HepG2 (cell line): ENCODE measurements at places on chromosomes 7 and 10.

DNA sequence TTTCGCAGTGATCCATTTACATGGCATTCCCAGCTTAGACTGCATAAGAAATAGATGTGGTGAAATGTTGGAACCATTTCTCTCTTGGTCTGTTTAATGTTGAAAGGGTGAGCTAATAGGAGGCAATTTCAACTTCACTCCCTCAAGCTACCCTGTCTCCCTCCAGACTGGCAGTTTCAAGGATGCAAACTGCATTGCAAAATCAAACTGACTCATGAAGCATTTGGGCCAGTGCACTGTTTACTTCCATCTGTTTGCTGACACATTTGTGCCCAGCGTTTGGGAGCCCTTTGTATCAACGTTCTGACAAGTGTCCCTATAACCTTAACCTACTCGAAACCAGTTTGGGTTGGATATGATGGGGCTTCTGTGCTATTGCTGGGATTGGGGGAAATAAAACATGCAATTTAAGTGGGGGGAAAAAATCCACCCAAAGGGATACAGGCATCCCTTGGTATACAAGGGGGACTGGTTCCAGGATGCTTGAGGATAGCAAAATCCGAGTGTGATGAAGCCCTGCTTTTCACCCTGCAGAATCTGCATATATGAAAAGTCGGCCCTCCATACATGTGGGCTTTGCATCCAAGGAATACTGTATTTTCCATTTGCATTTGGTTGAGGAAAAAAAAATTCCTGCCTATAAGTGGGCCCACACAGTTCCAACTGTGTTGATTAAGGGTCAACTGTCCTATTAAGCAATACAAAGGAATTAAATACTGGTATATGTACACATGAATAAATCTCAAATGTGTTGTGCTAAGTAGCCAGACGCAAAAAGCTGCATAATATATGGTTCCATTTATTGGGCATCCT, 15.6 kb downstream of the RHEB start:
- H3K4me1 ChIP-seq = peaks cover 65% of the 10 kb centered on the region
- H3K27ac ChIP-seq = peak overlapping the region; percentile 3

- H3K4me1 ChIP-seq = no peaks in the 10 kb centered on the region
- no peak overlapping the region for H3K4me3 ChIP-seq
- DNase-seq = no peak
These were observed 100.0 kb upstream of the AMPH start for GRCh38 chr7:38731215-38731614.

DNA sequence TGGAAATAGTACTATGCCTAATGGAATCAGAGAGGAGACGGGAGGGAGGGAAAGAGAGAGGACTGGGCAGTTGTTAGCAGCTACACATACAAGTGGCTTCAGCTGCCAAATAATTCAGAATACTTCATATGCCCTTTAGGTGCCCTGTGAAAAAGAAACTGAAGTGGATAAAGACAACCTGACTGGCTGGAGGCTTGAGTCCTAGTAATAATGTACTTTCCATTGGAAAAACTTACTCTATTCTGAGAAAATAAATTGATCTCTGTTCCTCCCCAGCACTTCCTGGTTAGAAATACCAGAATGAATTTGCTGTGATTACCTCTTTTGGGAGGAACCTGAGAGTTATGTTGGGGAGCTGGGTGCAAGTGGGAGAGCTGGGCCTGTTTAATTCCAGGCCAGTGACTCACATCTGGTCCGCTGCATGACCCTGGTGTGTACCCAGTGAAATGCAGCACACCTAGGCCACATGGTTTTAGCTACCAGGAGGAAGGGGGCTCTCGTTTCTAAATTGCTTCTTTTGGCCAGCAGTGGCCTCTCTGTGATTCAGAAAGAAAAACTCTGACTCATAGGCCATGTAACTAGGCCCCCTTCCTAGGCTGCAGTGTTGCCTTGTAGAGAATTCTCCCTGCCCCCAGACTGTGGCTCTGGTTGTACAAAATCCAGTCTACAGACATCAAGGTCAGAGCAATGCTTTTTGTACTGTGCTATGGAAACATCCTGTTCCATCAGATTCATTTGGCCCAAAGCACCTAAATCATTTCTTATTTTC, 6.5 kb downstream of the AGFG2 start:
- peaks cover 7% of the 10 kb centered on the region for H3K36me3 ChIP-seq
- DNase-seq = peak; percentile 95
- H3K27ac ChIP-seq = peak overlapping the region; percentile 94
- H3K27me3 ChIP-seq = no peaks in the 10 kb centered on the region

GRCh38 chr10:74593470-74593869, 232.9 kb upstream of the KAT6B start:
- H3K4me1 ChIP-seq = no peaks in the 10 kb centered on the region
- no peak for DNase-seq
- H3K27me3 ChIP-seq = no peaks in the 10 kb centered on the region

GRCh38 chr10:17805921-17806577, 3.1 kb upstream of the MRC1 start:
- peaks cover 29% of the 10 kb centered on the region; the same call in 2 of the 3 replicates for H3K27me3 ChIP-seq
- H3K27ac ChIP-seq = no peak overlapping the region
- no peaks in the 10 kb centered on the region for H3K36me3 ChIP-seq
- no peaks in the 10 kb centered on the region for H3K4me1 ChIP-seq
- DNase-seq = no peak

DNA sequence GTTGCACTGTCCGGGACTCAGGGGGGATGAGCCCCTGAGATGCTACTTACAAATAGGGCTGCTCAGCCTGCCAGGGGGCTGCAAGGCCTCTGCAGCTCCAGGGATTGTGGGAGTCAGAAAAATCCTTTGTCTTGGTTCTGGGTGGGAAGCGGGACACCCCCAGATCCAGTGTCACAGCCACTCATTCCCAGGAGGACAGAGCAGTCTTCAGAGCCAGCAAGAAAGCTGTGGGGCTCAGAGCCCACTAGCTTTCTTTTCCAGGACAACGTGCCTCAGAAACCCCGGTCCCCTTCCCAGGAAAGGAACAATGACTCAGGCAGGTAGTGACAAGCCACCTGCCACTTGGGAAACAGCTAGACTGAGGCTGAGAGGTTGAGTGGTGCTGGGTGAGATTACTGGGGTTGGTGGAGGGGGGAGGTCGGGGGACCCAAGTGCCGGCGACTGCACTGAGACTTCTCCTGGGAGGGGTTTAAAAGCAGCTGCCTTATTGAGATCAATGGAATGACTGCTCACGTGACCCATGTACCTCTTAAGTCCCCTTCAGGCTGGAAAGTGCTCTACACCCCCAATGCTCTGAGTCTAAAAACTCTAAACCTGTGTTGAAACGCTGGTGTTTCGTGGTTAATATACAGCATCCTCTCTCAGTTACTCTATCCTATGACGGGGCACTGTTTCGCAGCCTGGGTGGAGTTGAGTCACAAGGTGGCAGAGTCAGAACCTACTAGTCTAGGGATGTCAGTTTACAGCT, 123.6 kb downstream of the UBE2H start:
- H3K4me1 ChIP-seq = peaks cover 24% of the 10 kb centered on the region
- H3K36me3 ChIP-seq = peaks cover 1% of the 10 kb centered on the region
- no peaks in the 10 kb centered on the region for H3K27me3 ChIP-seq

GRCh38 chr10:83078160-83078559, 1061.1 kb upstream of the GHITM start:
- H3K4me1 ChIP-seq = no peaks in the 10 kb centered on the region
- no peaks in the 10 kb centered on the region for H3K36me3 ChIP-seq
- no peak overlapping the region for H3K27ac ChIP-seq
- H3K27me3 ChIP-seq = no peaks in the 10 kb centered on the region
- DNase-seq = no peak

GRCh38 chr7:69873512-69873911, 275.2 kb downstream of the AUTS2 start:
- no peaks in the 10 kb centered on the region for H3K4me1 ChIP-seq
- no peaks in the 10 kb centered on the region for H3K27me3 ChIP-seq
- no peak overlapping the region for H3K4me3 ChIP-seq
- no peaks in the 10 kb centered on the region for H3K36me3 ChIP-seq
- no peak overlapping the region for H3K27ac ChIP-seq
